Suprapubic skin (tissue), 4 donors: ENCODE measurements at places on chromosomes 16 and 17. TPM values are rescaled to one million over a fixed set of nuclear protein-coding genes. Genes with fewer than 3 reads are reported as not detected.

- H3K27ac ChIP-seq: no peak overlapping the region
- H3K4me1 ChIP-seq: no peaks in the 10 kb centered on the region
- no peak overlapping the region for H3K4me3 ChIP-seq
- no peaks in the 10 kb centered on the region for H3K36me3 ChIP-seq
- H3K27me3 ChIP-seq: no peaks in the 10 kb centered on the region
These were observed 224.6 kb upstream of the N4BP1 start for GRCh38 chr16:48834576-48834975.

DNA sequence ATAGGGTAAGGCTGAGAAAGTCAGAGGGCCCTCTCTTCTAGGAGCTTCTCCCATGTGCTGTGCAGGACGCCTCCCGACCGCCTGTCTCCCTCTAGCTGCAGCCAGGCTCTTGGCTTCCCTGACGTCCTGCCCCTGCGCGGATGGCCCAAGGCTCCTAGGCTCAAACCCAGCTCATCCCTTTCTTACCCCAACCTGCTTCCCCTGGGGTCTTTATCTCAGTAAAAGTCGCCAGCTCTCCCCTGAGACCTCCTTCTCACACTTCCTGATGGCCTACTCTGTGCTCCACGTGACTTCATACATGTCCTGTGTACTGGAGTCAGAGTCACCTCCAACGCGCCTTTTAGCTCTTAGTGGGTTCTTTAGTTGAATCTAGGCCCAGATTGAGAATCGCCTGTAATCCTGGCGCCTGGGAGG is 1.1 kb upstream of the ZNF747 start:
- H3K27me3 ChIP-seq: no peaks in the 10 kb centered on the region
- peaks cover 23% of the 10 kb centered on the region for H3K4me1 ChIP-seq
- peak overlapping the region; percentile 95 for H3K27ac ChIP-seq
- peak; percentile 85 for DNase-seq
- peaks cover 21% of the 10 kb centered on the region for H3K36me3 ChIP-seq

DNA sequence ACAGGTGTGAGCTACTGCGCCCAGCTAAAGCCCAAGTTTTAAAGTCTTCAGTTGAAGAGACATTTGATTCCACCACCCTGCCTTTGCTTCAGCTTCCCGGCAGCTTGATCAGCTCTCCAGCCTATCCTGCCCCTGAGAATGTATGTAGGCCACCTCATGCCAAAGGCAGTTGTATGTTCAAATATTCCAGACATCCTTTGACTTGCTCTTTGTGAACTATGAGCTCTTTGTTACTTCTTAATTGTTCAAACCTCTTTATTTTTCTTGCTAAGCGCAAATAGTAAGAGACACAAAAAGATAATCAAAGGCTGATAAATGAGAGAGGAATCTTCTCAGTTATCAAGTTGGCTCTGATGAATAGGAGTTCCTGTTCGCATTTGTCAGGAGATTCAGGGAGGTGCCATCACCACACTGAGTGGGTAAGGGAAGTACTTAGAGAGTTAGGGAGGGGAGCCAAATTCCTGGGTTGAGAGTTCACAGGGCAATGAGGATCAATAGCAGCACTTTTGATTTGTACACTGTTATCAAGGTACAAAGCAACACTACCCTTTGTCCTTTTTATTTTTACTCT is 32.0 kb upstream of the SUPT4H1 start:
- H3K36me3 ChIP-seq: no peaks in the 10 kb centered on the region
- no peaks in the 10 kb centered on the region for H3K27me3 ChIP-seq
- no peak for DNase-seq
- no peak overlapping the region for H3K4me3 ChIP-seq
- peaks cover 33% of the 10 kb centered on the region for H3K4me1 ChIP-seq

GRCh38 chr17:16585796-16586195 is 16.8 kb upstream of the ZNF287 start:
- no peak overlapping the region for H3K4me3 ChIP-seq
- DNase-seq: no peak
- H3K36me3 ChIP-seq: no peaks in the 10 kb centered on the region
- H3K4me1 ChIP-seq: peaks cover 28% of the 10 kb centered on the region
- no peak overlapping the region for H3K27ac ChIP-seq

DNA sequence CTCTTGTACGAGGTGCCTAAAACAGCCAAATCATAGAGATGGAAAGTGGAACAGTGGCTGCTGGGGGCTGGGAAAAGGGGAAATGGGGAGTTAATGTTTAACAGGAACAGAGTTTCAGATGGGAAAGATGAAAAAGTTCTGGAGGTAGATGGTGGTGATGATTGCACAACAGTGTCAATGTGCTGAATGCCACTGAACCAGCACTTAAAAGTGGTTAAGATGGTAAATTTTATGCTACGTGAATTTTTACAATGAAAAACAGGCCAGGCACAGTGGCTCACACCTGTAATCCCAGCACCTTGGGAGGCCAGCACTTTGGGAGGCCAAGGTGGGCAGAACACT is 130.4 kb downstream of the C16orf78 start:
- no peaks in the 10 kb centered on the region for H3K4me1 ChIP-seq
- no peak overlapping the region for H3K27ac ChIP-seq
- no peaks in the 10 kb centered on the region for H3K27me3 ChIP-seq
- no peak overlapping the region for H3K4me3 ChIP-seq
- no peaks in the 10 kb centered on the region for H3K36me3 ChIP-seq
- DNase-seq: no peak

GRCh38 chr16:79212114-79212791 is 388.3 kb downstream of the MAF start:
- H3K36me3 ChIP-seq: no peaks in the 10 kb centered on the region
- H3K4me1 ChIP-seq: no peaks in the 10 kb centered on the region
- no peak overlapping the region for H3K27ac ChIP-seq

DNA sequence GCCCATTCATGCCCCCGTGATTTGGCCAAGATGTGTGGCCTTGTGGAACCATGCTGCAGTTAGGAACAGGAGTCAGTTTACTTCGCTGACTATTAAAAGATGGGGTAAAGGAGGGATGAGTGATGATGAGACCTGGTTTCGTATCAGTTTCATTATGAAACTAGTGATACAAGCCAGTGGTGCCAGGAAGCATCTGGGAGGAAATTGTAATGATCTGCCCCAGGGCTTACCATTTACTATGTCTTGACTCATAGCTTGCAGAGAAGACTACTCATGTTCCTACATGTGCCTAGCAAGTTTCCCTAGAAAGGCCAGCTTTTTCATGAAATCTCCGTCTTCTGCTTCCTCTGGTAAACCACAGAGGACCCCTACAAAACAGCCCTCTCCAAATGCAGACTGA is 23.2 kb downstream of the CDH3 start:
- H3K4me1 ChIP-seq: peaks cover 22% of the 10 kb centered on the region
- no peak for DNase-seq
- no peaks in the 10 kb centered on the region for H3K36me3 ChIP-seq
- no peaks in the 10 kb centered on the region for H3K27me3 ChIP-seq

DNA sequence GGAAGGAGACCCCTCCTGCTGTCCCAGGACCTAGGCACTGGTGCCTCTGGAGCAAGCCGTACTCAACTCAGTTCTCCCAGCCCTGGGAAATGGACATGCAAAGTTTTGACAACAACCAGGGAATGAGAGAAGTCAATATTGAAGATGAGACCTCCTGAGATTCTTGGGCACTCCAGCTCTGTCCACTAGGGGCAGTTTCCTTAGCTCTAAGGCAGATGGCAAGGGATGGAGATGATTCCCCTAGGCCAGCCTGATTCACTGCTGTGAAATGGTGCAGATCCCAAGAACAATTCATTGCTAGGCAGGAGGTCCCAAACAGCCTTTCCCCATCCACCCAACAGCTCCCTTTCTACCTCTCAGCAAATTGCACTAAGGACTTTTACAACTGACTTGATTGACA is 20.5 kb upstream of the SDR42E2 start:
- H3K27ac ChIP-seq: no peak overlapping the region
- DNase-seq: no peak
- no peaks in the 10 kb centered on the region for H3K27me3 ChIP-seq

GRCh38 chr17:68832109-68832802 is 122.9 kb downstream of the ABCA8 start:
- no peaks in the 10 kb centered on the region for H3K4me1 ChIP-seq
- no peak for DNase-seq
- no peaks in the 10 kb centered on the region for H3K27me3 ChIP-seq

- peaks cover 5% of the 10 kb centered on the region for H3K36me3 ChIP-seq
- peaks cover 28% of the 10 kb centered on the region for H3K4me1 ChIP-seq
- H3K4me3 ChIP-seq: no peak overlapping the region
- H3K27me3 ChIP-seq: no peaks in the 10 kb centered on the region
These were observed 11.8 kb downstream of the PEMT start for GRCh38 chr17:17579691-17580090.

DNA sequence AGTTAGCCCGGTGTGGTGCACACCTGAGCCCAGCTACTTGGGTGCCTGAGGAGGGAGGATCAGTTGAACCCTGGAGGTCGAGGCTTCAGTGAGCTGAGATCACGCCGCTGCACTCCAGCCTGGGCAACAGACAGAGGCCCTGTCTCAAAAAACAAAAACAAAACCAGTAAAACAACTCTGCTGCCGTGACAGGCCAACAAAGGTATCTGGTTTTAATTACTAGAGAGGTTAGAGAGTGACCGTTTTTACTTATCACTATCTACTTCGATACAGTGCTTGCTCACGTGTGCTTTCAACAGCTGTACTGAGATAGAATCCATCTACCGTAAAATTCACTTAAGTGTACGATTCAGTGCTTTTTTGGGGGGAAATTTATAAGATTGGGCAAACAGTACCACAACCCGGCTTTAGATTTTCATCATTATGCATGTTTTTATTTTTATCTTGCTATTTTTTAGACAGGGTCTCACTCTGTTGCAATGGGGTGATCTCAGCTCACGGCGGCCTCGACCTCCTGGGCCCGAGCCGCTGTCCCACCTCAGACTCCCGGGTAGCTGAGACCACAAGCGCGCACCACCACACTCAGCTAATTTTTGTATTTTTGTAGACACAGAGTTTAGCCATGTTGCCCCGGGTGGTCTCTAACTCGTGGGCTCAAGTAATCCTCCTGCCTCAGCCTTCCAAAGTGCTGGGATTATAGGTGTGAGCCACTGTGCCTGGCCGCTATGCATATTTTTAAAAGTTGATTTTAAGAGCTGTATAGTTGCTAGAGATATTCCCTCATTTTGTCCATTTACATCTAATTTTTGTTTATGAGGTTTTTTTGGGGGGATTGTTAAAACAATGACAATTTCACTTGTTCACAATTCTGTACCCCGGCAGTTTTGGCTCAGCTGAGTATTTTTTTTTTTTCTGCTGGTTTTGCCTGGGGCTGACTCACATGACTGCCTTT is 30.9 kb downstream of the SERPINF1 start:
- no peaks in the 10 kb centered on the region for H3K27me3 ChIP-seq
- no peak overlapping the region for H3K4me3 ChIP-seq
- H3K36me3 ChIP-seq: no peaks in the 10 kb centered on the region
- no peak for DNase-seq
- H3K27ac ChIP-seq: peak overlapping the region; percentile 55

DNA sequence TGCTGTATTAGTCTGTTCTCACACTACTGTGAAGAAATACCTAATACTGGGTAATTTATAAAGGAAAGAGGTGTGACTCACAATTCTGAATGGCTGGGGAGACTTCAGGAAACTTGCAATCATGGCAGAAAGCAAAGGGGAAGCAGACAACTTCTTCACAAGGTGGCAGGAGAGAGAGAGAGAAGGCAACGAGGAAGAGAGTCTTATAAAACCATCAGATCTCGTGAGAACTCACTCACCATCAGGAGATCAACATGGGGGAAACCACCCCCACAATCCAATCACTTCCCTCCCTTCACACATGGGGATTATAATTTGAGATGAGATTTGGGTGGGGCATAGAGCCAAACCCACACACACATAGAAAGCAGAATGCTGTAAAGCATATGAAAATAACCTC is 896.2 kb downstream of the CDH11 start:
- no peaks in the 10 kb centered on the region for H3K4me1 ChIP-seq
- no peak overlapping the region for H3K27ac ChIP-seq
- no peaks in the 10 kb centered on the region for H3K27me3 ChIP-seq
- DNase-seq: no peak

GRCh38 chr16:65684230-65684629 is 562.4 kb upstream of the CDH11 start:
- DNase-seq: no peak
- no peak overlapping the region for H3K27ac ChIP-seq
- H3K36me3 ChIP-seq: no peaks in the 10 kb centered on the region
- H3K27me3 ChIP-seq: peaks cover 4% of the 10 kb centered on the region
- H3K4me1 ChIP-seq: no peaks in the 10 kb centered on the region

- H3K4me1 ChIP-seq: no peaks in the 10 kb centered on the region
- no peaks in the 10 kb centered on the region for H3K27me3 ChIP-seq
- H3K27ac ChIP-seq: no peak overlapping the region
- no peak overlapping the region for H3K4me3 ChIP-seq
- DNase-seq: peak; percentile 57
These were observed 12.7 kb upstream of the IGFBP4 start for GRCh38 chr17:40430272-40431230.

DNA sequence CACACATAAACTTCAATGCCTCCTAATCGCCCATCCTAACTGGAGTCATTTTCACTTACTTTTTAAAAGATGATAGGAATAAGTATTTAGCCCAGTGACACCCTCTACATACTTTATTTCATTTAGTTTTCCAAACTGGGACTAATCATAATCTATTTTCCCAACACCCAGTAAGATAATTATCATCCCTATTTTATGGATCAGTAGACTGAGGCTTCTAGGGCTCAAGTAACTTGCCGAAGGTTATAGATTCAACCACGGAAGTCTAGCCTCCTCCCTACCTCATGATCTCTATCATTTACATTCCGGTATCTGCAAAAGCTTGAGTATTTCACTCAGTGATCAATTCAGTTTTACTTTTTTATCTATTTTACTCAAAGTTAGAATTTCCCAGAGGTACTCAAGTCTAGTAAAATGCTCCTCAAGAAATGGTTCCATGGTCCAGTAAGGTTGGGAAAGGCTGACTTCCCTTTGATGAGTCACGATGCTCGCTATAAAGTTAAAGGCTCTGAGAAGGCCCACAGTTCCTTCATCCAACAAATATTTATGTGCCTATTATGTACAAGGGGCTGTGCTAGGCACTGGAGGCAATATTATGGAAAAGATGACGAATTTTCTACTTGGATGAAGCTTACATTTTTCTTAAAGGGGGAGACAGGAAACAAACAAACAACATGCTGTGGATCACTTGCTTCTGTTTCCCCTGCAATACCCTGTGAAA is 75.1 kb downstream of the TOX3 start:
- H3K27me3 ChIP-seq: no peaks in the 10 kb centered on the region
- no peak overlapping the region for H3K4me3 ChIP-seq
- no peaks in the 10 kb centered on the region for H3K36me3 ChIP-seq
- H3K27ac ChIP-seq: no peak overlapping the region
- no peak for DNase-seq

OR4D1 gene
- total RNA-seq: not detected

TCAP gene
- total RNA-seq: 2.4 TPM

C16orf89 gene
- not detected for total RNA-seq

TBC1D3K gene
- total RNA-seq: not detected

EIF1 gene
- total RNA-seq: 471 TPM

JPH3 gene
- not detected for total RNA-seq

NPIPB8 gene
- total RNA-seq: not detected

ZFPM1 gene
- total RNA-seq: 5.8 TPM

ASB16 gene
- not detected for total RNA-seq

PLEKHM1 gene
- total RNA-seq: 124 TPM
